NCI-H2107 (cell line): ENCODE measurements at places on chromosomes 1 and 21.

DNA sequence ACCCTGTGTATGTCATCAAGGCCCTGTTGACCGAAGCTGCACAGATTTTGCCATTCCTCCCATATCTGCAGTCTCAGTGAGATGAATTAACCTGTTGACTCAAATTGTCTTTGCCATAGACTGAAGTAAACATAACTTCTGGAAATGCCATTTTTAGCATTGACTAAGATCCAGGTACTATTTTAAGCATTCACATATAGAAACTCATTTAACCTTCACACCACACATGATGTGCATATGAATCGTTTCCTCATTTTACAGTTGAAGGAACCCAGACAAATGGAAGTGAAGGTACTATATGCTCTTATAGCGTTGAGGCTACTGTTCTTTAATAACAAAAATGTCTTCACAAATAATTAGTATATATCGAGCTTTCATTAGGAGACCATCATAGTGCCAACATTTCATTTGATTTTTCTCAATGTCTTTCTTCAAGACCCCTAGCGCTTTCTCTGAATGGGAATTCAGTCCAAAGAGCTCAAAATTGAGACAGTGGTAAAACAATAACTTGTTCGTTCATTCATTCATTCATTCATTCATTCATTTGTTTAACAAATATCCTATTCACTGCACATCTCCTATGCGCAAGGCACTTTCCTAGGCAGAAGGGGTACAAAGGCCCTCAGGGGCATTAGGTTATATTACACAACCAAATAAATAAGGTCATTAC is 444.7 kb downstream of the ADGRL2 start:
- no peak for DNase-seq

GRCh38 chr1:38193040-38193439 is 146.4 kb upstream of the POU3F1 start:
- DNase-seq, result no peak

- peak; percentile 60 for DNase-seq
These were observed 262.4 kb downstream of the ST6GALNAC3 start for GRCh38 chr1:76336931-76337371.

- no peak for DNase-seq
These were observed 49.4 kb downstream of the ERG start for GRCh38 chr21:38448671-38449385.

GRCh38 chr1:8122477-8123407 is 96.6 kb upstream of the ERRFI1 start:
- DNase-seq, result no peak

DNA sequence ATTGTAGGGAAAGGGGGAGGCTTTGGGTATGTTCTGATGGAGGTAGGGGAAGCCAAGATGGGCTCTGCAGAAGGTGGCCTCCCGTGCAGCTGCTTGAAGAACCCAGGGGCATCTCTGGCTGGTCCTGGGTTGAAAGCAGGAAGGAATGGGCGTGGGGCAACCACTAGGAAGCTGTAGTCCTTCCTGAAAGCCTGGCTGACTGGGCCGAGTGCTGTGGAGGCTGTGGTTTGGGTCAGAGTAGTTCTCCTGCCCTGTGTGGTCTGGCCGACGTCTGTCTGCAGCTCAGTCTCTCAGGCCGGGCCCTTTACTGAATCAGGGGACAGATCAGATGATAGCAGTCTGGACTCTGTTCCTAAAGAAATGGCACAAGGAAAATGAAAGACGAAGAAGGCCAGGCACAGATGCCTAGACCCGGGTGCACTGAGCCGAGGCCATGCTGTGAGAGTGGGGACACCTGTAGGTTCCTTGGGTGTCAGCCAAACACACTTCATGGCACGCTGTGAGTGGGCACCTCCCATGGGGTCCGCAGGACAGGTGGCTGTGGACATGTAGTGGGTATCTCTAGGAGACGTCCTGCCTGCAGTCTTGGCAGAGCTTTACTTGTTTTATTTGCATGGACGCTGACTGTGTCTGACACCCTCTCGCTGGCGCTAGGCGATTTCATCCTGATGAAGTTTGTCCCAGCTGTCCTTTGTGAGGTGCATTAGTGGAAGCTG is 87.0 kb downstream of the POFUT2 start:
- no peak for DNase-seq

- no peak for DNase-seq
These were observed 1.0 kb upstream of the HAO2 start for GRCh38 chr1:119367432-119368124.

- no peak for DNase-seq
These were observed 153.3 kb upstream of the BEND5 start for GRCh38 chr1:48930011-48930410.

- no peak for DNase-seq
These were observed 623 bp downstream of the PTPRF start for GRCh38 chr1:43531107-43531905.

DNA sequence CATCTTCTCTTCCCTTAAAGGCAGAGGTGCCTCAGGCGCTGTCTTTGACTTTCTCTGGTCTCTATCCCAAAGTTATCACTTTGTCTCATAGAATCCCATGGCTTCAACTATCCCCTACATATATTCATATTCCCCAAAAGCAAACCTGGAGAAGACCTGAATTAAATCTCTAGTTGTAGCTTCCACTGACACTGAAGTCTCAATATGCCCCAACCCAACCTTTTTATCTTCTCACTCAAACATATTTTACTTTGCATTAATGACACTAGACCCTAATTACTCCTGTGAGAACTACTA is 354.5 kb upstream of the DUSP10 start:
- no peak for DNase-seq

DNA sequence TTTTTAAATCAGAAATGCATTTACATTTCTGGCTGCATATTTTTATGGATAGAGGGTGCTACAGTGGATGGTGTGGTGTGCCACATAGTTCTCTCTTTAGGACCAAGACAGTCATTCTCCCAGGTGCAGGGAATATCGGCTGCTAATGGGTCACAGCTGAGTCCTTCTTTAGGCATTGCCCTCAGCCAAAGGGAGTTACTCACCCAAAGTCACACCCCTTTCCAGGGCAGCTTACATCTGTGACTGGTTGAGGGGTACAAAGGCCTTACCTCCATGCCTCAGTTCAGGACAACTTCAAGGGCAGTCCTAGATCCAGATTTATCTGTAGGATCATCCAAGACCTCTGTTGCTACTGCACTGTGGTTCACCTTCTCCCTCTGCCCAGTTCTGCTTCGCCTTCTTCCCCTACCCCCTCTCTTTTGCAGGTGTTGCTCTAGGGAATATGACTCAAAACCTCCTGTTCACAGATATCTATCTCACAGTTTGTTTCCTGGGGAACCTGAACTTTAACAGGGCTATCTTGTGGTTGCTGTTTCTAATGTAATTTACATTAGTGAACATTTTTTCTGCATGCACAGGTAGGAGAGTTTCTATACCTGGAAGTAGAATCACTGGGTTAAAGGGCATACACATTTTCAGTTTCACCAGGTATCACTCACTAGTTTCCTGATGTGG is 413.9 kb downstream of the RPS6KC1 start:
- DNase-seq, result no peak

- DNase-seq, result peak; percentile 21
These were observed 404 bp downstream of the LRRC8C start for GRCh38 chr1:89633248-89633799.

GRCh38 chr1:198373376-198373775 is 167.1 kb downstream of the ATP6V1G3 start:
- no peak for DNase-seq

- no peak for DNase-seq
These were observed 376.5 kb upstream of the DAB1 start for GRCh38 chr1:57800376-57800775.

DNA sequence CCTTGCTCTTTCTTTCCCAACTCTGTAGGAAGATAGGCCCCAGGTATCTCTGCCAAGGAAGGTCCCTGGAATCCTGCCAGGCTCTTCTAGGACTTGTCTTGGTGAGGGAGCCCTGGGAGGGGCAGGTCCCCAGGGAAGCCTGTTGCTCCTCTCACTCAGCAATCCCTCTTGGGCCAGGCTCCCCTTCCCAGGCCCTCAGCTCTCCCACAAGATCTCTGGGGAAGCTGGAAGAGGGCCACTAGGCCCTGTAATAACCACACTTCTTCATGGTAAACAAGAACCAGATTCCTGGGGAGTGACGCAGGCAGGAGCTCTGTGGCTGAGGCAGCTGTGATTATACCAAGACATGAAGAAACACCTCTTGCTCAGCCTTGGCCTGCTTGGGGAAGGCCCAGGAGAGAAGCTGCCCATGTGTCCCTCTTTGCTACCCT is 9.9 kb upstream of the MAPKAPK2 start:
- peak; percentile 42 for DNase-seq

GRCh38 chr1:94544706-94545490 is 3.3 kb upstream of the F3 start:
- no peak for DNase-seq

DNA sequence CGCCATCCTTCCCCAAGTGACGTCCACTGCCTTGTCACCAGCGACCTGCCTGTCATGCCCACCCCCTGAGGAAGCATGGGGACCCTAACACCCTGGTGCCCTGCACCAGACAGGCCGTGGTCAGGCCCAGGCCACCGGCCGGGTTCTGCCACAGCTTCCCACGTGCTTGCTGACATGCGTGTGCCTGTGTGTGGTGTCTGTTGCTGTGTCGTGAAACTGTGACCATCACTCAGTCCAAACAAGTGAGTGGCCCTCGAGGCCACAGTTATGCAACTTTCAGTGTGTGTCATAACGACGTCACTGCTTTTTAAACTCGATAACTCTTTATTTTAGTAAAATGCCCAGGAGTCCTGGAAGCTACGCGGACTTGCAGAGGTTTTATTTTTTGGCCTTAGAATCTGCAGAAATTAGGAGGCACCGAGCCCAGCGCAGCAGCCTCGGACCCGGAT is 8.5 kb upstream of the CTRC start:
- DNase-seq, result no peak

DNA sequence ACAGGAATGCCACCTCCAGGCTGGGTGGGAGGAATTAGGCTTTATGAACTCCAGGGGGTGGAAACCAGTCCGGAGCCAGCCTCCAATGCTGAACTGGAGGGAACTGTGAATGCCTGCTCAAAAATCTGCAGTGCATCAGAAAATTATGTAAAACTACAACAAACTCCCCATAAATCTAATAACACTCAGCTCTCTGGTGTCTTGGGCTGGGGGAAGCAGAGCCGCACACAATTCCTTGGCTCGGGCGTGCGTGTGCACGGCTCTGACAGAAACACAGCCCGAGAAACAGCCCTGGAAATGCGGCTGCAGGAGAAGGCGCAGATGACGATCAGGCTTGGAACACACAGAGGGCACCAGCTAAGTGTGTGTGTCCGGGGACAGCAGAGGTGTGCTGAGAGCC is 127.6 kb upstream of the VAMP3 start:
- DNase-seq, result no peak

DNA sequence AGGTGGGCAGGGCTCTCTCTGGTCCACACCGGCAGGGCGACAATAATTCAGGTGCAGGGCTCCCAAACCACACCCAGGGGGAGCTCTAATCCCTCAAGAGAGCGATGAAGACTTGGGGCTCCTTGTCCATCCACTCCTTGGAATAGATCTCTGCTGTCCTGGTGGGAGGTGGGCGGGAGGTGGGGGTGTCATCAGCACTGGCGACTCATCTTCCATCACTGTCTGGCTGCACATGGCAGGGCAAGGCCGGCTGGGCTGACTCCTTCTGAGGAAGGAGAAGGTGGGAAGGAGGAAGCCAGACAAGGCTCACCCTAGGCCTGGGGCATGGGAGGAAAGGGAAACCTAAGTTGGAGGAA is 29.3 kb downstream of the TNNT2 start:
- DNase-seq, result peak; percentile 31

DNA sequence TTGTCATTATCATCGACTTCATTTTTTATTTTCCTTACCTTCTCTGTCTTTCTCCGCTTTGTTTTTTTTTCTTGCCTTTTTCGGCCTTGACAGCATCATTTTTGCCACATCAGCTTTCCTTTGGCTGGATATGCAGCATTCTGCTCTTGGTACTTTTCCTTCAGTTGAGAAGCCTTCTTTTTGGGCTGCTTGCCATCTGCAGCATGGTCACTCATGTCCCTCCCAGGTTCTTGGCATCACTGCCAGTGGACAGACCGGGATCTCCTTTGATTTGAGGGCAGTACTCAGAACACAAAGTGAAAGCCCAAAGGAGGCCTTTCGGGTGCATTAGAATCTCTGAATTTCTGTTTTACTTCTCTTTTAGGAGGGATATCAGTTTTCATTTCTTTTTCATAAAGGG is 3.7 kb upstream of the PARP1 start:
- DNase-seq, result no peak

DNA sequence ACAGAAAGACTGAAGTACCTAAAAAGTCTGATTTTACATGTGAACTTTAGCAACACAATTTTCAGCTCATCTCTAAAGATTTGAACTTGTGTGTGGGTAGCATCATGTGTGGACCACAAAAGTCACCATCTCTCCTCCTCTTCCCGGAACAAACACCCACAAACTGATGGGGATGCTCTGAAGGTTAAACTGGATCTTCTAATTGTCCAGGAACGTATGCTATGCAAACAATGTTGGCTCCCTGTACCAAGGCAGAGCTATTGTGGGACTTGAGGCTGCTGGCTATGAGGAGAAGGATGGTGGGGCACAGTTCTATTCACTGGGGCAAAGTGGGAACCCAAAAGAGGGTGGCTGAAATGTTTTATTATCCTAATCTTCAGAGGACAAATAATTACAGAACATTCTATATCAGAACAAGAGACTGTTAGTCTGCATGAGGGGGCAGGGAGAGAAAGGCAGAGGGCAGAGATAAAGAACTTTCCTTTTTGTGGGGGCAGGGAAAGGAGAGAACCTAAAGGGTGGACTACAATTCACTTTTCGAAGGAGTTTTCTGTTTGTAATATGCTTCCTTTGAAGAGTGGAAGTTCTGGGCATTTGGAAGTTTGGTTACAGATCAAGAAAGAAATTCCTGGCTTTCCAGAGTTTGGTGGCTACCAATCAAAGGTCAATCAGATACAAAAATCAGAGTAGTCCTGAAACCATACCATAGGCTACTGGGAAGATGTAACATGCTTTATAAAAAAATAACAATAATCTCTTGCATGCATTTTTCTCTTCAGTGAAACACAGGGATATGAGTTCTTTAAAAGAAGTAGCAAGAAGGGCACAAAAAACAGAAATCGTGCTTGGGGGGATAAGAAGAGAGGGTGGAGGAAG is 62.9 kb downstream of the GADD45A start:
- no peak for DNase-seq

- no peak for DNase-seq
These were observed 93.5 kb downstream of the C1orf94 start for GRCh38 chr1:34270181-34270580.

- DNase-seq, result peak; percentile 6
These were observed 36.4 kb downstream of the RXRG start for GRCh38 chr1:165408518-165408917.
